Cortex of kidney (tissue), 1 donor: ENCODE measurements at places on chromosomes 12 and 14.

DNA sequence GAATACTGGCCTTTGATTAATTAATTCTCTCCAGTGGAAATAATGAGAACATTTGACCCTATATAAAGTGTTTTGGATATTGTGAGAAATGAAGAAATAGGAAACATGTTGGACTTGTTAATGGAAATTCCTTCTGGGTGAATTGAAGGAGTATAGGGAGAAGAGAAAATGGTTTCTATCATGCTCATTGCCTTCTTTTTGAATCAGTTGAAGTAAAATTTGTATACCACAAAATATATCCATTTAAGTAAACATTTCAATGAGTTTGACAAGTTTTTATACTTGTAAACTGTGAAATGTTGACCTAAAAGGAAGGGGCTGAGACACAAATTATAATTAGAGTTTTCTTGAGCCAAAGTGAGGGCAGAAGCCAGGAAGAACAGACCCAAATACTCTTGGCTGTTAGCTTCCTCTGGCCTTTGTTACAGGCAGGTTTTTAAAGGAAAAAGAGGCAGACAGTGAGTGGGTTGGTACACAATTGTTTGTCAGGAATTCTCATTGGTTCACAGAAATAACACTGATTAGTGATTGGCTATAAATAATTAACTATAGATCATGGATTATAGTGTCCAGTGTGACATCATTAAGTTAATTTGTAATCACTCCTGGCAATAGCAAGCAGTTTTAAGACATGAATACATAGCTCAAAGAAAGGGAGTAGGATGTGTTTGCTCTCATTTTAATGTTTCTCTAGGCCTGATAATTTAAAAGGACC lies 826 bp downstream of the ZNF705A start:
- no peak for DNase-seq

- DNase-seq = no peak
These were observed 242.5 kb downstream of the ADGRD1 start for GRCh38 chr12:131196220-131196619.

- DNase-seq = no peak
These were observed 69.1 kb upstream of the GALNT9 start for GRCh38 chr12:132398386-132398991.

DNA sequence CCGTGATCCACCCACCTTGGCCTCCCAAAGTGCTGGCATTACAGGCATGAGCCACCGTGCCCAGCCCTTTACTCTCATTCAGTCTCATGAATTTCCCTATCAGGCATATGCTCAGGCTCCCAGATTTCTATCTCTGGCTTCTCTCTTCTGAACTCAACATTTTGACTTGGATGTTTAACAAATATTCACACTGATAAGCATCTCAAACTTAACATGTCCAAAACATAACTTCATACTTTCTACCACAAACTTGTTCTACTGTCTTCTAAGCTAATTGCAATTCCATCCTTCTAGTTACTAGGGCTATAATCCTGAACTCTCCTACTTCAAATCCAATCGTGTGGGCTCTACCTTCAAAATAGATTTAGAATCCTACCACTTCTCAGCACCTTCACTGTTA lies 73.9 kb upstream of the PAWR start:
- DNase-seq = no peak

GRCh38 chr14:33057585-33057984 lies 118.9 kb downstream of the NPAS3 start:
- DNase-seq = no peak

DNA sequence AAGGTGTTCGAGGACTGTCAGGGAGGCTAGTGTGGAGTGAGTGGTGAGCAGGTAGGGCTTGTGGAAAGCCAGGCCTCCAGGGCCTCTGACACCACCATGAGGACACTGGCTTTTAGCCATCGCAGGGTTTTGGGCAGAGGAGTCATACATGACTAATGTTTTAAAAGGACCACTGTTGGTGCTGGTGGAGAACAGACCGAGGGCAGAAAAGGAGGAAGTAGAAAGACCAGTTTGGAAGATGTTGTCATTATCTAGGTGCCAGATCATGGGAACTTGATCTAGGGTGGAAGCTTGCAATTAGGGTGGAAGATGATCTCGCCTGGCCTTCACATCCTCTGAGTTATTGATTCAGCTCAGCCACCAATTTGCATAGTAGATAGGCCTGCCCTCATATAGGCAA lies 144.2 kb downstream of the C12orf75 start:
- no peak for DNase-seq

GRCh38 chr12:43942379-43942778 lies 106.5 kb downstream of the TMEM117 start:
- no peak for DNase-seq

GRCh38 chr12:15256761-15257160 lies 35.5 kb upstream of the RERG start:
- no peak for DNase-seq

GRCh38 chr12:81303935-81304334 lies 226.1 kb downstream of the ACSS3 start:
- DNase-seq = no peak

DNA sequence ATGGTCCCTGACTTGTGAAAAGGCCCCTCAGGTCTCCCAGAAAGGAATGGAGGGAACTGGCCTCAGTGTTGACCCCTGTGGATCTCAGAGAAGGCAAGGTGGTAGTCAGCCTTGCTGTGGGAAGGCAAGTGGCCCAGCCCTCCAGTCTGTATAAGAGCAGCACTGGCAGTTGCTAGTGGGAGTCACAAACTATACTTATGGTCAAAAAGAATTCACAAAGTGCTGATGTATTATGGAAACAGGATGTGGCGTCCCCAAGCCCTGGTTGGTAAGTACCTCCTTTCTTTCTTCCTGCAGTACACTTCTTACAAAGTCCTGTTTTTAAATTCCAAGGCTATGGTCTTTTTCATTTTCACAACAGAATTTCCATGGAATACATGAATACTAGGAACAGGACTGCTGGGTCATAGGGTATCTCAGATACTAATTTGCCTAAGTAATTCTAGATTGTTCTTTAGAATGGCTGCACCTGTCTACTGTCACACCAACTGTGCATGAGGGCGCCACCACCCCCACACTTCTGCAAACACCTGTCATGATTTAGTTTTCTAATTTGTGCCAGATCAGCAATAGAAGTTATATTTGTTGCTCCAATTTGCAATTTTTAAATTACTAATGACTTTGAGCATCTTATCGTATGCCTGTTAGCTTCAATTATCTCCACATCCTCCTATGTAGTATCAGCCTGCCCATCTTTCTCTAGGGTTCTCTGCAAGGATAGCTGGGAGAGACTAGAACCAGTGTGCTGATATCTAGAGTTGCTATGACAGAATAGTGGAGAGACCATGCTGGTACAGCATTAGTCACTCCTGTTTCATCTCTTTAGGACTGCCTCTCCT lies 40.7 kb upstream of the TMEM263 start:
- DNase-seq = no peak

- no peak for DNase-seq
These were observed 179.2 kb upstream of the PDE3A start for GRCh38 chr12:20188930-20189653.

DNA sequence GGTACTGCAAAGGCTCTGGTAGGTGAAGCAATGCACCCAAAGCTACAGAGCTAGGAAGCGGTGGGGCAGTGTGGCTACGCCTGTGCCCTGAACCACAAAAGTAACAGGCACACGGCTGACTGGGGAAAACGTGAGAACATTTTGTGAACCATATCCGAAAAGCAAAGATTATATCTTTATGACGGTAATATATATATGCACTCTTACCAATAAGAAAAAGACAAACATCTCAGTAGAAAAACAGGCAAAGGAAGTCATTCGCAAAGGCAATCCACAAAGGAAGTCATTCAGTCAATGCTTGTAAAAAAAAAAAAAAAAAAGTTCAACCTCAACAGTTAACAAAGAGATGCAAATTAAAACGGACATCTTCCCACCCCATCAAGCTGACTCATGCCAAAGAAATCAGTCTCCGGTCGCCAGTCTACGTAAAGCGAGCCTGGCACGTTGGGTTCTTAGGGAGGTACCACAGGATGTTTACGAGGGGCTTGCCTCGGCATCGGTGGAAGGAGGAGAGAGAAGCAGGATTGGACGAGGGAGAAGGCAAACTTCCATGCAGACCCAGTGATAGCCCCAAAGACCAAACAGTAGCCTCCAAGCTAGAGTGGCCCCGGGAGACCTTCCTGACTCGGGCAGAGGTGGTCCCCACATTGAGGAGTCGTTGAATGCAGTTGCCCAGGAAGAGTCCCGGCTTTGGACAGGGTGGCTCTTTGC lies 39.4 kb upstream of the PPP2R5C start:
- no peak for DNase-seq

GRCh38 chr12:68089101-68089500 lies 70.4 kb downstream of the IFNG start:
- DNase-seq = no peak

- DNase-seq = no peak
These were observed 26.7 kb downstream of the NTN4 start for GRCh38 chr12:95763809-95764253.
